Stimulated activated CD8-positive, alpha-beta memory T cell treated with anti-CD3 and anti-CD28 coated beads, Interleukin-15, amount 100 ng/mL, for 4 hours (primary cell): ENCODE measurements at places on chromosomes 4 and X.
A peak's percentile ranks its signal among the peaks of the same experiment; 100 is the strongest.

DNA sequence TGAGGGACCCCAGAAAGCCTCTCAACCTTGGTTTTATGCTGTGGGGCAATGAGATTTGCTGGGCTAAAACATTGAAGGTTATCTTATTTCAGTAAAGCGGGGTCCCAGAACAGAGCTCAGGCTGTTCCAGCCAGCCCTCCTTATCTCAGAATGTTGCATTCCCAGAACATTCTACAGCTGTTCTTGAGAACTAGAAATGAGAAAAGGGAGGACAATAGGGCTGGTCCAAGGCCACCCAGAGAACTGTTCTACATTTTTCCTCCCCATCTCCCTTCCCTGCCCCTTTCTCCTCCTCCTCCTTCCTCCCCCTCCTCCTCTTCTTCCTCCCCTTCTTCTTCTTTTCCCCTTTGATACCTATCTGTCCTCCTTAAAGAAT lies 70.4 kb upstream of the SLC7A11 start:
- DNase-seq: no peak

DNA sequence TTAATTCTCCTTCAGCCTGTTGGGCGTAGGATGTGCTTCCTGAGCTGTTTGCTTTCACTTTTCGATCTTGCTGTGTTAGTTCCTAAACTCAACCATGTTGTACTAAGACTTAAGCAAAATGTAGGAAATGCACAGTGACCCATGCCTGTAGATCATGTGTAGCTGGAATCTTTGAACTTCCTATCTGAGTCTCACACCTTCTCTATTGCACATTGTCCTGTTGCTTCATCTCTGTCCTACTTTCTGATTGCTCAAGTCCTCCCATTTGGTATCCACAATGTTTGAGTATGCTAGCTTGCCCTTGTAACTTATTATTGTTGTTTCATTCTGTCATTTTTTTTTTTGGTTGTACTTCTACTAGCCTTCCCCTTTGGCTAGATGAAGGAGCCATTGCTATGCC lies 239.6 kb downstream of the PPP1R2C start:
- no peak for DNase-seq

GRCh38 chr4:178293601-178294000 lies 851.4 kb upstream of the AGA start:
- no peak for DNase-seq

DNA sequence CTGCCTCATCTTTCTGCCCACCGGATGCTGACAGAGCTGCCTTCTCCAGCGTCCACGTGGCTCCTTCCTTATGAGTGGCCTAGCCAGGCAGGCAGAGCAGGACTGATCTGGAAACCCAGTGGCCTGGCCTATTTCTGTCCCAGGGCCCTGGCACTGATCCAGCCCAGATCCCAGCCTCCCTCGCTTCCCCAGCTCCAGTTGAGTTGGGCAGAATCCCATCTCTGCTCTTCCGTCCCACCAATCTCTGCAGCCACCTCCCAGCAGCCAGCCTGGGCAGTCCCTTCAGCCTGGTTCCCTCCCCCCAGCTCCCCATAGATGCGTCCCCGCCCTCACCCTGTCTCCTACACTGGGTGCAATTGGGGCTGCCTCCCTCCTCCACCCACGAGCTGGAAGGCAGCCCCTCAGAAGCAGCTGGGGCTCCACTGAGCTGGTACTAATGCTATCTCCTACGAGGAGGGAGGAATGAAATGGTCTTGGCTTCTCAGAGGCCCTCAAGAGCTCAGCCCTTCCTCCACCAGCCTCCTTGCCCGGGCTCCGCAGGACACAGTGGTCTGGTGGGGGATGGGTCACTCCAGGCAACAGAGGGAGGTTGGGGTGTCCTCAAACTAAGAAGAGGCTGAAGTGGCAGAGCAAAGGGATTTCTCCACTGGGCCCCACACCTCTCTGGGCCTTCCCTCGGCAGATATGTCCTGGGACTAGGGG lies 94.2 kb downstream of the PJA1 start:
- no peak for DNase-seq

GRCh38 chr4:14679906-14680305 lies 322.4 kb upstream of the CPEB2 start:
- DNase-seq: no peak

GRCh38 chr4:151239608-151240007 lies 37.4 kb upstream of the PRSS48 start:
- no peak for DNase-seq

- DNase-seq: no peak
Observed at GRCh38 chr4:43607827-43608461, 715.4 kb downstream of the GRXCR1 start.

- no peak for DNase-seq
Observed at GRCh38 chr4:89539797-89540711, 232.5 kb upstream of the GPRIN3 start.

DNA sequence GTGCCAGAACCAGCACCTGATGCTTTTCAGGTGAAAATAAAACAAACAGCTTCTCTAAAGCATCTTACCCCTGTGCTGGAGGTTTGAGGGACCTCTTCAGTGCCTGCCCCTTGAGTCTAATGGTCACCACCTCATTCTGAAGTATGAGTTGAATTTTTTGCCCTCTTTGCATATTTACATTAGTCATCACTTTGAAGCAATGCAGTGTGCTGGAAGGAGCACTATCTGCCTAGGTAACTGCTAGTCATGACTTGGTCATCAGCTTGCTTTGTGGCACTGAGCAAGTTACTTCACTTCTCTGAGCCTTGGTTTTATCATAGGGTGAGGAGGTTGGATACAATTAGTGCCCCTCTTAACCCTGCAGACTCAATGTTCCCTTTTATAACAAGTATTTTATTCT lies 44.9 kb downstream of the SPATA18 start:
- no peak for DNase-seq

GRCh38 chr4:128525992-128526630 lies 238.5 kb upstream of the PGRMC2 start:
- no peak for DNase-seq

GRCh38 chrX:48919360-48919841 lies 577 bp upstream of the PIM2 start:
- DNase-seq: no peak

DNA sequence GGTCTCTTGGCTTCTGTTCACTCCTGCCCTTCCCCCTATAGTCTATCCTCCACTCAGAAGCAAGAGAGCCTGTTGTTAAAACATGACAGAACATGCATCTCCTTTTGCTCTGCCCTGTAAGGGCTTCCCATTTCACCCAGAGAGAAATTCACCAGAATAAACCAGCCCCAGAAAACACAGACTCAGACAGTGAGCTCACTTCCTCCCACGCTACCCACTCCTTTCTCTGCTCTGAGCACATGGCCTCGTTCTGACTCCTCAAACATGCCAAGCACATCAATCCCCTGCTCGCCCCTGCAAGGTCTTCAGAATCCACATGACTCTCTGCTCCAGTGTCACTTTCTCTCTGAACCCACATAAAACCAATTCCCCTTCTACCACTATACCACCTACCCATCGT lies 50.4 kb downstream of the MID1 start:
- DNase-seq: no peak

DNA sequence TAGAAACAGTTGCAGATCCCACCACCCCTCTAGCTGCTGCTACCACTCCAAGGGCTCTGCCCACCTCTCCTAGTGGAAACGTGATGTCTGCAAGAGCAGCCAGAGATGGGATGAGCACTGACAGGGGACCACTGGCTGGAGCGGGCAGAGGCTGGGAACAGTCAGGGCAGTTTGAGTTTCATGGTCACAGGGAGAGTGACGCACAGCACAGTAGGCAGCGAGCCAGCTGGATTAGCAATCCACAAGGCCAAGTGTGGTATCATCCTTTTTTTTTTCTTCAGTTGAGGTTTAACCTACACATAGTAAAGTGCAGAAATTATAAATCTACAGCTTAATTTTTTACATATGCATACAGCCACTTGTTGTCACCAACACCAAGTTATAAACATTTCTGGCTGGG lies 6.4 kb upstream of the SCML2 start:
- no peak for DNase-seq

- no peak for DNase-seq
Observed at GRCh38 chr4:92497141-92497540, 193.4 kb downstream of the GRID2 start.

DNA sequence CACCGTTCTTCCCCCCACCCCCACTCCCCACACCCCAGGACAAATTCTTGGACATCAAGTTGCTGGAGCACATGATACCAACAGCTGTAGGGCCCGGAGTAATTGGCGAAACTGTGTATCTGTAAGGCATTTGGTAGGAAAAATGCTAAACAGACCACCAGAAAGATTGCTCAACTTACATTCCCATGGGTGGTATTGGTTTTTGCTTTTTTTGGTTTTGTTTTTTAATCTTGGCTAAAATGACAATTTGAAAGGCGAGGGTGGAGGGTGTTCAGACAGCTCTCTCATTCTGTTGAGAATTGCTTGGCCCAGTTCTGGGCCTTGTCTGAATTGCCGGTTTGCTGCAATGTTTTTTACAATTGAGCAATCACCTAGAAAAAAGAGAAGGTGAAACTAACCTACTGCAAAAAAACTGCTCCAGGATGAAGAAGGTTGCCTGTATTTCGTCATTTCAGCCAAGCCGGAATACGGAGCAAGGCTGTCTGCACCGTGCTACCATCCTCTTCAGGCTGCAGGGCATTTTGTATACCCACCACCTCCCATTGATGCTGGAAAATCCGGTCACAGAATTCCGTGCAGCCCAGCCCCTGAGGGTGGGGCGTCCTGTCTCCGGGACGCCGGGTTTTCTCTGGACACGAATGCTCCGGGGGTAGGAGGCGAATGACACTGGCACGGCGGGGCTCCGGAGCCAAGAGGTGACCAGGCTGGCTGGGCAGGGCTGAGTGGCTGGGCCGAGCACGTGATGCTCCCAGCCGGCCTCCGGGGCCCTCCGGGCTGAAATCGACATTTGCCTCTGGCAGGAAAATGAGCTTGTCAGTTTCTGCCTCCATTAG lies at the start of gene CLCN4:
TSS of gene CLCN4 (plus strand) at position 777 of the 833 bp plus-strand sequence. CDS start 28,058 bp downstream, outside the sequence.
- DNase-seq: no peak

- no peak for DNase-seq
Observed at GRCh38 chr4:20305976-20306375, 54.3 kb downstream of the SLIT2 start.

DNA sequence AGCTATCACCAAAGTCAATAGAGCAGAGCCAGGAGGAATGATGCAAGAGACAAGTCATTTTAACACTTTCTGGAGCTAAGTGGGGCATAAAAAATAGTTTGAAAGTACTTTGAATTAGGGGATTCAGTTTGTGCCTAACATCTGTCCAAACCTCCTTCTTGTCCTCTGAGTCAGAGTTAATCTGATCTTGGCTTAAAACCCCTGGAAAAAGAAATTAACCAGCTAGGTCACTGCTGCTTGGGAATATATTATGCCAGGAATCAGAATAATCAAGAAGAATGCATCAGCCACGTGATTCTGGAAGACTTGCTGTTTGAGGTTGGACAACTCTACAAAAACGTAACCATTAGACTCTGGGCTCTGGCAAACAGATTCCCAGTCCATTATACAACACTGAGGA lies 45.3 kb upstream of the EDA2R start:
- no peak for DNase-seq

DNA sequence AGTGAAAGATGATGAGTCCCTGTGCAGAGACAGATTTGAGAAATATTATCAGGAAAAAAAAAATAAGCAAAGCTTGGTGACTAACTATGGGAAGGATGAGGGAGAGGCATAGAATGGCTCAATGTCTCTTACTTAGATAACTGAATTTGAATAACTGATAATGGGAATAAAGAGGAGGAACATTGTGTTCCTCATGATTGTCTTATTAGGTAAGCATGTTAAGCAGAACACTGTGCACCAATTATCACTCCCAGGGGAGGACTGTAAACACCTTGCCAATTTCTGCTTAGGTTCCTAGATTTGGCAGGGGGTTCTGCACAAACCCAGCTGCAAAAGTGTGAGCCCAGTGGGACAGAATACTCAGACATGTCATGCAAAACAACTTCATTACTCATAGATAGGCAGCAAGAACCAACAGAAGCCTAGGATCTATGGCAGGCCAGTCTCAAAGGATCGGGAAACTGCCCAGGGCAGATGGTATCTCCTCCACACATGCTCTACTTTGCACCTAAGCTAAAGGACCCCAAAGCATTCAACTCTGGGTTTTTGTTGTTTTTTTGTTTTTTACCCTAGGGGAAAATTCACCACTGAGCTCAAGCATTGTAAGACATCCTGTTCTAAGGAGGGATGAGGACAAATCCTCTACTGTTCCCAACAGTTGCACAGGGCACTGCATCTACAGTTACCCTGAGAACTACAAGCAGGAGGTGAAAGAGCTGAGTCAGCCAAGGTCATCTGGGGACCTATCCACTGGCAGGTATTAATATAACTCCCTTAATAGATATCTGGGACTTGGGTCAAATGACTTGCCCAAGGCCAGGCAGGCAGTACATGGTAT lies 907.0 kb downstream of the RAPGEF2 start:
- DNase-seq: no peak

GRCh38 chr4:36056136-36056535 lies 188.2 kb downstream of the ARAP2 start:
- no peak for DNase-seq

GRCh38 chr4:8847331-8847730 lies 24.3 kb downstream of the HMX1 start:
- no peak for DNase-seq

DNA sequence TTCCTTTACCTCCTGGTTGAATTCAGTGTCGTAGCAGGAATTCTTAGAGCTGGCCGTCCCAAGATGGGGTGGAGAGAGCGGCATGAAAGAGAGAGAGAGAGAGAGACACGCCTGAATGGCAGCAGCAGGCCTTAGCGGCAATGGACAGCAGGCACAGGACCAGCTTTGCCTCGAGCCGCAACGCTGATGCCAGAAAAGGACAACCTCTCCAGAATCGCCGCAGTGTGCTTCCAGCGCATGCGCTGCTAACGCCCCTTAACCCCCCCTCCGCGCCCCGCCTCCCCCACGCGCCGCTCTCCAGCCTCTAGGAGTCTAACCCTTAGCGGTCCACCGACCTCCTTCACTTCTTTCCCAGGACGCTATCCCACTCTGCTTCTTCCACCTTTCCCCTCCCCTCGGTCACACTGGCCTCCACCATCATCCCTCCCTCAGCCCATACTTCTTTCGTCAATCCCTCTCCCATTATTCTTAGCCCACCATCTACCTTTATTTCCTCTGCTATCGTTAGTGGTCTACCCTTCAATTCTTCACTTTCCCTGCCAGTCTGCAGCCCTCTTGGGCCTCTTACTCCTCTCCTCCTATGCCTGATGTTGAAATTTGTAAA lies 10.5 kb upstream of the ZCCHC13 start:
- peak; percentile 35 for DNase-seq

- DNase-seq: no peak
Observed at GRCh38 chr4:17589355-17589754, 12.4 kb downstream of the LAP3 start.

- DNase-seq: no peak
Observed at GRCh38 chrX:30781711-30782444, 107.2 kb downstream of the TAB3 start.
